ENCODE measurements at places on chromosomes 4 and X.
A peak's percentile ranks its signal among the peaks of the same experiment; 100 is the strongest.

DNA sequence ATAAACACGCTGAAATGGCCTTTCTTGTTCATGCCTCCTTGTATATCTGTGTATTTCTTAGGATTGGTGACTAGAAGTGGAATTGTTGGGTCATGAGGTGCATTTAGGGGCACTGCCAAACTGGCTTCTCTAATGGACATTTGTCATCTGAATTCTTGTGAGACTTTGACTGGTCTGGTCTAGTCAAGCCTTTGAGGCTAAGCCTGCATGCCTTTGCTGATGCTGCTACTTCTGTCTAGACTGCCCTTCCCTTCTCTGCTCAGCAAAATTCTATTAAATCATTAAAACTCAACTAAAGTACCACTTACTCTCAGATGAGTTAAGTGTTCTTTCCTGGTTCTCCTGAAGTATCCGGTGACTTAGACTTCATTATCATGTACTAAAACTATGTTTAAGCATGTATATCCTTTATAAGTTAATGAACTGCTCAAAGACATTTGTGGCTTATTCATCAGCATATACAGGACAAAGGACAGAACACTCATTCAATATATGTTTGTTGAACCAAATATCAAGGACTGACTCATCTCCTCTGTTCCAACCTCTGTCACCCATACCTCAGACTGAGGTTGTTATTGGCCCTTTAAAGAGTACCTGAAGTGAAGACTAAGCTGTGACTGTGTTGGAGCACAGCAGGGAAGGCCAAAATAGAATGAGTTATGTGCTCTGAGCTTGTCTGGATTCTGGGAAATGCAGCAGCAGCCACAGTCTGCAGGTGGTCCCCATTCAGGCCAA lies 9.0 kb downstream of the TCEAL1 start:
- no peak for DNase-seq

DNA sequence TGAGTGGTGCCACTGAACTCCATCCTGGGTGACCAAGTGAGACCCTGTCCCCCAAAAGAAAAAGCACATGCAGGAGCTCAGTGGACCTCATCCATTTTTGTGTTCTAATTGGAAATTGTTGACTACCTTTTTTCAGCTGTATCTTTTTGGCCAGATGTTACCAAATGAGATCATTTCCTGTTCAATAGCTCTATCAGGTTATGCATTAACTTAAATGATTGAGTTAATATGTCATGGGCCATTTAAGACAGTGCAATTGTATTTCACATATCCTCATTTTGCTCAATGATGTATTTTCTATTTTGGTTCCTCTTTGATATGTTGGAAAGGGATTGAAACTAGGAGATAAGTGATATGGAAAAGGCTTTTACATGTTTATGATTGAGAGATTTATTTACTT lies 26.2 kb upstream of the RHOH start:
- DNase-seq, result no peak

GRCh38 chr4:37803348-37803973 lies 23.0 kb upstream of the PGM2 start:
- peak; percentile 58 for DNase-seq

GRCh38 chr4:107625391-107625902 lies 94.6 kb downstream of the PAPSS1 start:
- DNase-seq, result no peak

GRCh38 chr4:187124331-187124730 lies 400.7 kb upstream of the FAT1 start:
- peak; percentile 1 for DNase-seq

GRCh38 chrX:40947276-40947675 lies 138.0 kb upstream of the USP9X start:
- DNase-seq, result no peak

GRCh38 chr4:100317032-100317864 lies 127.0 kb upstream of the DDIT4L start:
- DNase-seq, result no peak

DNA sequence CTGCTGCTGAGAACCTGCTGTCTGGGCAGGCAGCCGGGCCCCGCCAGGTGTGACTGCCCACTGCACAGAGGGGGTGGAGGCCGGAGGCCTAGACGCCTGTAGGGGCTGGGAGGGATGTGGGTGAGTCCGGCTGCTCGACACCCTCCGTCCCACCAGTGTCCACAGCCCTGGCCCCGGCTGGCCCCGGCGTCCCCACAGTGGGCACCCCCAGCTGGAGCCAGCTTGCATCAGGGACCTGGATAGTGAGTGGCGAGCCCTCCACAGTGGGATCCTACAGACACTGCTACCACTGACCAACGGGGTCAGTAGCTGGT lies 34.7 kb upstream of the SPON2 start:
- DNase-seq, result no peak

DNA sequence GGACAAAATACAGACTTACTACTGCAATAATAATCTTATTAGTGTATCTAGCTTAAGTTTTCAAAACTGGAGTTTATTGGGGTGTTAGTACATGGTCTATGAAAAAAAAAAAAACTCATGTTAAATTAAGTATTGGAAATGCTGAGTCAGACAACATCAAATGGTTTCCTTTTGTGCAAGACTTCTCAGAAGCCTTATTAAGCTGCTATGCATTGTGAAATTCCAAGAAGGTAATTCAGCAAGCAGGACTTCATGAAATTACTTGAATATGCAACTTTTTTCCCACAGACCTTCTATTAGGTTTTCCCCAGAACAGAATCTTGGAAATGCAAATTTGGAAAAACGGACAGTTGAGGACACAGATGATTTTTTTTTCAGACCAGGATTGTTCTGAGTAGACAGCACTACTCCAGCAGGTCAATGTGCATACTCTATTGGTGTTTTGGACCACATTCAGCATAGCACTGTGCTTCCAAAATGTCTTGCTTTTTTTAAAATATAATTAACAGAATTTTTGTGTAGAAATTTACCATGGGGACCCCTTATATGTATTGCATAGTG lies 568.8 kb upstream of the TENM3 start:
- DNase-seq, result no peak

DNA sequence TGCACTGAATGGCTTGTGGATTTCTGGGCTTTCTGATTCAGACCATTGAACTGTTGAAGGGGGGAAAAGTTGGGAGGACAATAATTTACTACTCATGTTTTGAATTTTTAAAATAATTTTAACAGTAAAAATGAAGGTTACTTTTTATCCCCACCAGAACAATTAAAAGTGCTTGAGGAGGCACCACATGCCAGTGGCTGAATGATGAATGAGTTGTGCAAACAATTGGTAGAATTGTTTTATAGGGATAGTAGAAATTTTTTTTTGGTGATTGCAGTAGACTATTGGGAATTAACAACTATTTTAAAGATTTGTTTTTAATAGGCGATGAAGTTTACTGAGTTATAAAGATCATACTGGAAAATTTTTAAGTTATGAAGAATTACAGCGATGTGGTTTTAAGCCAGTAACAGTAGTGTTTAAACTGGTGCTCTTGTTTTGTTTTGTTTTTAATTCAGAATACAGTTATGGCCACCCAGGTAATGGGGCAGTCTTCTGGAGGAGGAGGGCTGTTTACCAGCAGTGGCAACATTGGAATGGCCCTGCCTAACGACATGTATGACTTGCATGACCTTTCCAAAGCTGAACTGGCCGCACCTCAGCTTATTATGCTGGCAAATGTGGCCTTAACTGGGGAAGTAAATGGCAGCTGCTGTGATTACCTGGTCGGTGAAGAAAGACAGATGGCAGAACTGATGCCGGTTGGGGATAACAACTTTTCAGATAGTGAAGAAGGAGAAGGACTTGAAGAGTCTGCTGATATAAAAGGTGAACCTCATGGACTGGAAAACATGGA lies 2.7 kb downstream of the REST start:
- no peak for DNase-seq

- DNase-seq, result no peak
Measured at GRCh38 chrX:132474544-132475248, 14.1 kb downstream of the MBNL3 start.

DNA sequence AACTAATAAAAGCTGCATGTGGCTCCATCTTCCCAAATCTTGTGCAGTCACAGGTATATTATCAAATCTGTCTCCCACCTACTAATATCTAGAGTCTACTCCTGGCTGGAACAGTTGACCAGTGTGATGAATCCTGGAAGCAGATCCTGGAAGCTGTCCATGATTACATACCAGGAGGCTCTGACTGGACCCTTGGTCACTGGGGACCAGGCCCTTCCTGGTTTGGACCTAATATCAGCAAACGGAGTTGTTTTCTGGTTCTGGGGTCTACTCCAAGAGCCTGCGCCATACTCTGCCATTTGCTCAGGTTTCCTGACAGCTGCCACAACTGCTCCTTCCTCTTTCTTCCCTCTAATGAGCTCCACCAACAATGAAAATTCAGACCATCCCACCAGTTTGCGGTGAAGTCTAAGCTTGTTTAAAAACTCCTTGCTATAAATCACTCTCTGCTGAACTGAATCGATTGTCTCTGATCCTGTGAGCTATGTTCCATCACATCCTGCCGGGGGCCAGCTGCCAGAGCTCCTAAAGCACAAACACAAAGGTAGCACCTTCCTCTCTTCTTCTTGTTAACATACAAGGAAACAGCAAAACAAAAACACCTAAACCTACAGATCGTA lies 114.2 kb downstream of the PALLD start:
- DNase-seq, result no peak

GRCh38 chrX:132463411-132463810 lies 25.4 kb downstream of the MBNL3 start:
- DNase-seq, result no peak

DNA sequence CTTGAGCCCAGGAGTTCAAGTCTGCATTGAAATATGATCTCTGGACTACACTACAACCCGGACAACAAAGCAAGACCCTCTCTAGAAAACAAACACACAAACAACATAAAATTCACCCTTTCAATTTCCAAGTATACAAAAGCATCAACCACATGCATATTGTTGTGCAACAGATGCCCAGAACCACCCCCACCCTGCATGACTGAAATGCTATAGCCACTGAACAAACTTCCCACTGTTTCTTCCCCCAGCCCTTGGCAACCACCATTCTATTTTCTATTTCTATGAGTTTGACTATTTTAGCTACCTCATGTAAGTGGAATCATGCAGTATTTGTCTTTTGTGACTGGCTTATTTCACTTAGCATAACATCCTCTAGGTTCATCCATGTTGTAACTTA lies 14.2 kb upstream of the C4orf51 start:
- DNase-seq, result no peak

- no peak for DNase-seq
Measured at GRCh38 chr4:53863736-53864365, 200.6 kb downstream of the CHIC2 start.

DNA sequence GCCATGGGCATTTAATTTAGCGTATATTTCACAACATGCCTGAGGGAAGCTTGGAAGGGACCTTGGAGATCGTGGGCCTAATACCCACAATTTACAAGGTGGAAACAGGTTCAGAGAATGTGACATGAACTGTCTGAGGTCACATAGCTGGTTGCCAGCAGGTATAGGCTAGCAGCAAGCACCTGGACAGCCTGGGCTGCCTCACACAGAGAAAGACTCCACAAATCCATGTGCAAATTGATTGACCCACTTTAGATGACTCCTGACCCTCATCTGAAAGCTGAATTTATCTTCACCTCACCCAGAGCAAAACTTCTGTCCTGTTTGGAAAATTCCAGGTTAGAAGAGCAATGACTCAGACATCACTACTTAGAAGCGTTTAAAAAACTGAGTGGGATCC lies 5.8 kb downstream of the PTTG2 start:
- no peak for DNase-seq

DNA sequence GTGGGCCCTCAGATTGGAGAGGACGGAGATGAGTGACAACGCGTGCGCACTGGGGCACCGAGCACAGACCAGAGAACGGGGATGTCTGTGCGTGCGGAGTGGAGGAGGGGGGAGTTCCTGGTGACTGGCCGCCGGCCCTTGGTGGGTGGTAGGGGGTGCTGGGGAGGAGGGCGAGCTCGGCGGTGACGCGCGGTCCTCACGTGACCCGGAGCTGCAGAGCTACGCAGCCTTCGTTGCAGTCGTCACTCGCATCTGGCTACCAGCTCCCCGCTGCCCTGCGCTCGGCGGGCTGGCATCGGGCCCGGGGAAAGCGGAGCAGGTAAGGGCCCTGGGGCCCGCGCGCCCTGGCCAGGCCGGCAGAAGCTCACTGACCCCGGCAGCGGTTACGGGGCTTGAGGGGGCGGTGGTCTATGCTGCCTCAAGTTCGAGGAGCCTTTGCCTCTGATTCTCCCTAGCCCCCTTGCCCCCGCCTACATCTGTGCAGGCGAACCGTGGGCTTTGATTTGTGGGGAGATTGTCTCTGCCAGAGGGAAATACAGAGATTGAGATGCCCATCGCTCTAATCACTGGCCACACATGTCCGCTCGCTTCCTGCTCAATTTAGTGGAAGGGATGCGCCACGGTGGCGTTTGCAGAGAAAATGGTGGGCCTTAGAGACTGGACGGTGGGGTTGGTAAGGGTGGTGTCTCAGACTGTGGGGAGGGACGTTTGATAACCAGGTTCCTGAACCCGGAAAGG lies at the start of gene ARMCX4:
ARMCX4 (plus strand) TSS at position 245 of the 738 bp plus-strand sequence. CDS start 3,134 bp downstream, outside the sequence.
- DNase-seq, result peak; percentile 48

DNA sequence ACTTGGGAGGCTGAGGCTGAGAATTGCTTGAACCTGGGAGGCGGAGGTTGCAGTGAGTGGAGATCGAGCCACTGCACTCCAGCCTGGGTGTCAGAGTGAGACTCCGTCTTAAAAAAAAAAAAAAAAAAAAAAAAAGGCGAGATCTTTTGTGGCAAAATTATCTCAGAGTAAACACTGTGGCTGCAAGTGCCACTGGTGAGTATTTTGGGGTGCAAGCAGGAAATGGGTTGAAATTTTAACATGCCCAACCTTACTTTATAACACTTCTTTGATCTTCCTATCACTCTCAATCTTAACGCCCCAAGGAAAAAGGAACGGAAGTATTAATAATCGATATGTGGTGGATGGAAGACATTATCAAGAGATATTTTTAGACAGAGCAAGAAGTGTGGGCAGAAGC lies 32.1 kb downstream of the SLC34A2 start:
- no peak for DNase-seq

- no peak for DNase-seq
Measured at GRCh38 chr4:115396034-115396433, 282.6 kb upstream of the NDST4 start.

DNA sequence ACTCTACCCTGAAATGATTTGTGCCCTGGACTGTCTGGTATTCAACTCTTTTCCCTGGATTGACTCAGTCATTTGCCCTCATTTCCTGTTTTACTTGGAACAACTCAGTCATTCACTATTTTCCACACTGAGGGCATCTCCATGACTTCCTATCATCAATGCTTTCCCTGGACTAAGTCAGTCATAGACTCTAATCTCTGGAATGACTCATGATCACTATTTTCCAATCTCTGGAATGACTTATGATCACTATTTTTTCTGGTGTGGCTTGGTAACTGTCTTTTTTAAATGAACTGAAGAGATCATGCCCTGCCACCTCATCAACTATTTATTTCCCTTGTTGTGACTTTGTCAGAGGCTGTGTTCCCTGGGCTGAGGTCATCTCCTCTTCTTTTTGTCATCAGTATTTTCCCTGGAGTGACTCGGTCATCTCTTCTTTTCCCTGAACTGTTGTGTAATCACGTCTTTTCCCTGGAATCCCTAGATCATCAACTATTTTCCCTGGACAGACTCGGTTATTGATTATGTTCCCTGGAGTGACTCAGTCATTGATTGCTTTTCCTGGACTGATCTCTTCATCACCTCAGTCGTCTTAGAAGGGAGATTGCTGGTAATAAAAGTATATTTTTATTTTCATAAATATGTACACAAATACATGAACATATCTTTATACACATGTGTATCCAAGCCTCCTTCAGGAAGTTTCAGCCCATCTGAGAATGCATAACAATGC lies 327.1 kb upstream of the VCX start:
- no peak for DNase-seq

Measured in midbrain (tissue), 1 donor.